ENCODE measurements at places on chromosomes 16 and 17.

DNA sequence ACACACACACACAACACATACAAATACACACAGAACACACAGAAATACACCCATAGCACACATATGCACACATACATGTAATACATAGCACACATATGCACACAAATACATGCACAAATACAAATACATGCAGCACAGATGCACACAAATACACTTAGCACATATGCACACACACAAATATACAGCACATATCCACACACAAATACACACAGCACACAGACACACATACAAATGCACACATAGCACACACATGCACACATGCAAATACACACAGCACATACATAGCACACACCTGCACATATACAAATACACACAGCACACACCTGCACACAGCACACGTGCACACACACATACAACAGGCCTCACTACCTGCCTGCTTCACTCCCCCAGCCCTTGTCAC lies 49.6 kb downstream of the SDK2 start:
- no peak for DNase-seq

GRCh38 chr17:75769536-75769935 lies 4.5 kb upstream of the GALK1 start:
- DNase-seq, result no peak

DNA sequence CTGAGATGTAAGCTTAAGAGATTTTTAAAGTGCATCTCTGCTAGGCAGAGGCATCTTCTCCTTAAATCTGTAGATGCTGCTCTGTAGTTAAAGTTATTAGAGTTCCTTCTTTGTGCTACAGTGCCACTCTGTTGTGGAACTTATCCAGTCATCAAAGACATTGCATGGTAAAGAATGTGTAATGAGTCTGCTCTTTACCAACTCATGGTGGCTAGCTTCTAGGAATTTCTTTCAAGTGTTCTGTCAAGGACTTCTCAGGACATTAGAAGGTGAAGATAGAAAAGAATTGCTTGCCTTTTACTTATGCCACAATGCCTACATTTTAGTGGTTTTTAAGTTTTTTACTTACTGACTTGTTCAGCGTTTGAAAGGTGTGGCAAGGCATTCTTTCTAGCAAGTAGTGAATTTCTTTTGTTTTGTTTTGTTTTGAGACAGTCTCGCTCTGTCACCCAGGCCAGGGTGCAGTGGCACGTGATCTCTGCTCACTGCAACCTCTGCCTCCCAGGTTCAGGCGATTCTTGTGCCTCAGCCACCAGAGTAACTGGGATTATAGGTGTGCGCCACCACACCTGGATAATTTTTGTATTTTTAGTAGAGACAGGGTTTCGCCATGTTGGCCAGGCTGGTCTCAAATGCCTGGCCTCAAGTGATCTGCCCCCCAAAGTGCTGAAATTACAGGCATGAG lies 20.3 kb upstream of the ARL2BP start:
- no peak for DNase-seq

DNA sequence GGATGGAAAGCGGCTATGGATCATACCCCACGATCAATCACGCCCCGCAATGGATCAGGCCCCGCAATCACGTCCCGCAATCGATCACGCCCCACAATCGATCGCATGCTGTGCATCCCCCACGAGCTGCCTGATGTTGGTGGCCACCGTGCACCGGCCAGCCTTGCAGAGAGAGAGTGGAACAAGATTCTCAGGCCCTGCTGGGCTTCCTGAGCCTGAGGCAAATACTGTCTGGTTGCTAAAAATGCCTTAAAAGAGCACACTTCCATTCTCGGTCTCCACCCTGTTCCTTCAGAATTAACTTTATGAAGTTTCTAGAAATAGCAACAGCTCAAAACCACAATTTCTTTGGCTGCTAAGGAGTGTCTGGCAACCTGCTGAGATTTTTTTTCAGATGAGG lies 81.5 kb downstream of the VPS53 start:
- no peak for DNase-seq

DNA sequence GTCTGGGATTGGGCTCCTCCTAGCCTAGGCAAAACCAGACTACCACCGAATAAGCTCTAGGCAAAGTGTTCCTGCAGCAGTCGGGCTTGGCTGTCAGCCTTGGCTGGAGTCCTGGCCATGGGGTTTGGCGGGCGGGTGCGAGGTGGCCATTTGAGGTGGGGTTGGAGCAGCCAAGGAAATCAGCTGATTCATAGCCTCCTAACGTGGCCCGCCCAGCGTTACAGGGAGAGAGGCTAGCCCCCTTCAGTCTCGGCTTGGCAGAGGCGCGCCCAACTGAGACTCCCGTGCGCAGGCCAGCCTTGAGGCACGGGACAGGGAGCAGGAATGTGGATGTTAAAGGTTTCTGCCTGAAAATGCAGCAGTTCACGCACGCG lies 1.9 kb downstream of the PMP22 start:
- DNase-seq, result no peak

DNA sequence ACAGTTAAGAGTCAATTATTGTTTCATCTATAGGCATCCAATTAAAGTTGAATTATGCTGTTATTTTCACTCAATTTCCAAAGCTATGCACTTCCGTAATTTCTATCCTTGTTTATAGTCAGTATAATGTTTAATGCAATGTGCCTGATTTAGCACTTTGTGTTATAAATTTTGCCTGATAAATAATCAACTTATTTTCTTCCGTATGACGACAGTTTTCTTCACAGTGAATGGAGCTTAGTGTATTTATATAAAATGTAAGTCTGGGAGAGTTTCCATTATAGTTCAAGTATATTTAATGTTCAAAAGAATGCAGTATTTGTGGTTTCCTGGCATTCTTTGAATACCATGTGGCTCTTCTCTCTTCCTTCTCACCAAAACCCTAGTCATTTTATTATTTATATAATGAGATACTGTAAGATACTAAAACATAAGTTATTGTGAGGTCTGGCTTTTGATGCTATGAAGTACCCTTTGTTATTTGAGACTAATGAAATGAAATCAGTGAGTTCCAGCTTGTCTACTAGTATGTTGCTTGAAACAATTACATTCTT lies 240.6 kb downstream of the PRKCA start:
- DNase-seq, result no peak

GRCh38 chr17:61532826-61533225 lies 58.2 kb downstream of the NACA2 start:
- no peak for DNase-seq

GRCh38 chr17:50359998-50360461 lies 13.0 kb downstream of the MRPL27 start:
- DNase-seq, result no peak

GRCh38 chr17:32161506-32162365 lies 19.4 kb downstream of the RHOT1 start:
- DNase-seq, result no peak

DNA sequence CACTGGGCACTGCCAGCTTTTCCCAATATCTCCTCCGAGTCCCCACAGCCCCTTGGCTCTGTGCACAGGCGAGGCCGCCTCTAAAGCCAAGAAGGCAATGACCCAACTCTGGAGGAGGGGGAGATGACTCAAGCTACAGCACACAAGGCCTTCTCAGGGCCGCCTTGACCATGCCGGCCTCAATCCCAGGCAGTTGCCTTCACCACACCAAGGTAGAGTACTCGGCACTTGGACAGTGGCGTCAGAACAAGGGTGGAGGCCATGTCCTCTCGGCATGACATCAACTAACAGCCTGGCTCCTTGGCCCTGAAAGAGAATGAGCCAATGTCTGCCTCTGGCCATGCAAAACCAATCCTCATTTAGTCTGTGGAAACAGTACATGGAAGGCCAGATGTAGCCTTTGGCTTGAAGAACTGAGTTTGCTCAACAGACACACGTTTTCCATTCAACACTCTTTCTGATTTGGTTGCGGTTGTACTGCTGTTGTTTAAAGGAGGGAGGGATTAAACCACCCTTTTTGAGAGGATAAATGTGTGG lies 139.6 kb downstream of the XYLT1 start:
- no peak for DNase-seq

DNA sequence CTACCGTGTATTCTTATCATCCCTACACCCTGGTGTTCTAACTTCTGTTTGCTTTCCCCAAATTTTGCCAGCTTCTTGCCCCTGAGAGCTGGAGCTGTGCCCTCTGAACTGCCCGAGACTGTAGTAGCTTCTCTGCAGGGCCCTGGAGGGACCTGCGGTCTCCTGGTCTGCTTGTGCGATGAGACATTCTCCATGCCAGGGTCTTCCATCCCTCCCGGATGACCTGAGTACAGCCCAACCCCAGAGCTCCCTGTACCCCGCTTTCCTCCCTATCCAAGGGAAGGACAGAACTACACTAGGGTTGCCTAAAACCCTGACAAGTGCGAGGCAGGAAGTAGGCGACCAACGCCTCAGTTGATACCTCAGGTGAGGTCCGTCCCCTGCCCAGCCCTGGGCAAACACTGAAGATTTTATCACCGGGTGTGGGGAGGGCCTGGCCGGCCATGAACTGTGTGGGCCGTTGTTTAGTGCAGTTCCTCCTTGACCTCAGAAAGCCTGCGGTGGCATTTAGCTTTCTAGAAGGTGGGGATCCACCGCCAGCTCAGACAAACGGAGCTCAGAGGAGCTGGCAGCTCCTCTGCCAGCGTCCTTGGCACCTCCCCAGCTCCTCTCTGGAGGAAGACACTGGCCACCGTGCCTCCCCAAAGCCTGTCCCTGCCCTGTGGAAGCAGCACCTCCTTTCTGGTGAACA lies 13.7 kb downstream of the CANT1 start:
- DNase-seq, result no peak

DNA sequence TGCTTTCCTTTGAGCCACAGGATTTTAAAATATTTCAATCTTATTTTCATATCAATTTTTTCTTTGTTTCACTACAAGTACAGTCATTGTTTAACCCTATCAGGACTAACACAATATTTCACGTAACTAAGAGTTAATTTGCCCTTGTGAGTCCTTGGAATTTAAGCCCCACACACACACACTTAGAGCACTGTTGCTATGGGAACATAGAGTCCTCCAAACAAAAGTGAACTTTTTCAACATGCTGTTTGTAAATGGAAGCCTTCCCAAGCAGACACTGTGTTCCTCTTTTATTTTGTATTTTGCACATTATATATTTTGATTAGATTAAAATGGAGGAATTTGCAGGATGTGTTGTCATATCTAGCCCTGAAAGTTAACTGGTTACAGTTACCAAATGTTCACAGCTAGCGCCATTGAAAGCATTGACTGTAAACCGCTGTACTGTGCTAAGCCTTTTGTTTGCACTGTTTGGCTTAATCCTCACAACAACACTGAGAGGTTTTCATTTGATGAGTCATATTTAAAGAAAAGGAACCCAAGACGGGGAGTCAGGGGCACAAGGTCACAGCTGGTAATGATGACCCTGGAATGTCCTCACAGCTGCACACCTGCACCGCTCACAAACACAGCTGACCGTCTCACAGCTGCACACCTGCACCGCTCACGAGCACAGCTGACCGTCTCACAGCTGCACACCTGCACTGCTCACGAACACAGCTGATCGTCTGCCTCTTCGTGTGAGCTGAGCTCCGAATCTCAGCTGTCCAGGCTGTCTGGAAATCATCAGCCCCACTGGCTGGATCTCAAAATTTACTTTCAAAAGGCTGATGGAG lies 6.3 kb downstream of the HSBP1 start:
- DNase-seq, result no peak

DNA sequence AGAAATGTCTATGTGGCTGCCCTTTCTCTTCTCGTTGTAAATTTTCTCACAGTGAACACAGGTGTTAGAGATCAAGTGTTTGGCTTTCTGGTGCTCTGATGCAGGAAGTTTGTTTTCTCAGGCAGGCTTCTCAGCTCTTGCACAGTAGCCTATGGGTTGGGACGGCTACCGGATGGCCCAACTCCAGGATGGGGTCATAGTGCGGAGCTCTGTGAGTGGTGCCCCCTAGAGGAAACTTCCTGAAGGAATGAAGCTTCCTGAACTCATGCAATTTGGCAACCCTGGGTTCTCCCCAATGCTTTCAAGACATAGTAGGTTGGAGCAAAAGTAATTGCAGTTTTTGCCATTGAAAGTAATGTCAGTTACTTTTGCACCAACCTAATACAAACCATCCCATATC lies 407.5 kb upstream of the HSBP1 start:
- DNase-seq, result no peak

DNA sequence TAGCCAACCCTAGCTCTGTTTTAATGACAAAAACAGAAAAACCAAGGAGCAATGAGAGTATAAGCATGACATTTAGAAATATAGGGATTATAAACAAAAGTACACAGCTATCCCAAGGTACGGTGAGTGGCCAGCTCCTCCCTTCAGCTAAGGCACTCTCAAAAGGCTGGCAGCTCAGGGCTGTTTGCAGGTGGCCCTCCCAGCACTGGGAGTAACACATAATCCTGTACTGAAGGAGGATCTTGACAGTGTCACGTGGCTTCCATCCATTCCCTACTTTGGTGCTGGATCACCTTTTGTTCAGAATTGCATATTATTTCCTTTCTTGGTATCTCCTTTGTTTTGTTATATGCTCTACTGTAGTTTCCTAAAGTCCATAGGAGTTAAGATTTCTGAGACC lies 500.8 kb downstream of the KCNJ18 start:
- no peak for DNase-seq

- no peak for DNase-seq
Observed at GRCh38 chr17:40056379-40057015, 2.3 kb upstream of the MED24 start.

GRCh38 chr16:73228649-73229048 lies 180.7 kb upstream of the ZFHX3 start:
- no peak for DNase-seq

- no peak for DNase-seq
Observed at GRCh38 chr16:81711657-81712319, 67.3 kb upstream of the PLCG2 start.

- DNase-seq, result no peak
Observed at GRCh38 chr16:2472885-2473445, 1.9 kb downstream of the NTN3 start.

DNA sequence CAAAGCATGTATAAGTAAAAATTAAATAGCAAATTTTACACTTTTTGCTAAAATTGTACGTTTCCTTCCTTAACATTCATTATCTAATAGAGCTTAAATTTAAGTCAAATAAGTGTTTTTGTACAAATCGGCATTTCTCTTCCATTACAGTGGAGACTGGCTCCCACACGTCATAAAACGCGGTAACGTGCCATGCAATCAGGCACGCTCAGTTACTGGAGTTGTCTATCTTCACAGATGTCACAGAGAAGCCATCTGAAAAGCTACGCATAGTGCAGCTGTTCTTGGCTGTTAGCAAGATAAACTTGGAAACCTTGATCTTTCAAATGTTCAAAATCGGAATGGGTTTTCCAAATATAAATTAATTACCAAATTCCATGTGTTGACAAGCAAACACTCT lies 165.3 kb downstream of the STX8 start:
- no peak for DNase-seq

GRCh38 chr17:81398176-81398831 lies 3.0 kb downstream of the BAHCC1 start:
- no peak for DNase-seq

- DNase-seq, result no peak
Observed at GRCh38 chr17:59669944-59670343, 37.3 kb downstream of the PTRH2 start.

All from activated T-helper 1 cell treated with Interleukin-2 at 50 U/mL for 16 hours (primary cell).